ENCODE measurements at places on chromosomes 4 and X. TPM values are rescaled to one million over a fixed set of nuclear protein-coding genes. Genes with fewer than 3 reads are reported as not detected.

FGG gene
- not detected for total RNA-seq

GRCh38 chrX:55480390-55481062 lies 9.1 kb downstream of the USP51 start:
- DNase-seq: no peak

OTC gene
- not detected for total RNA-seq

FUNDC2 gene
- total RNA-seq: 116 TPM

All from mesenteric fat pad (tissue), 1 donor.